Activated T-helper 1 cell treated with Interleukin-2 at 50 U/mL for 16 hours (primary cell): ENCODE measurements at places on chromosomes 16 and 17.

DNA sequence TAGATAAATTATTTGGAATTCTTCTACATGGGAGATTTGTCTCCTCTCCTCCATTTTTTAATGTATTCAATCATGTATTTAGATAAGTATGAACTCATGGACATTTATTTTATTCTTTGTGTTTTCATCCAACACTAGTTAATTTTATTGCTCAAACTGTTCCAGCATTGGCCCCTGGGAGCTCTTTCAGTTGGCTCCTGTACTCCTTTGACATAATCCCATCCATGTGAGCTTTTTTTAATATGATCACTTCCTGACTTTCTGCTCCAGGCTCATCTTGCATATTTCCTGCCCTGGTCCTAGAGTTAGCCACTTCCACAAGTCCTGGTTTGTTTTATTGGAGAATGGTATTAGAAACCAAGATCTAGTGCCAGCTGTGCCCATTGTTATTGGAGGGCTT lies 419.0 kb upstream of the CDH11 start:
- DNase-seq = no peak

GRCh38 chr17:11264183-11264871 lies 23.3 kb downstream of the SHISA6 start:
- no peak for DNase-seq

DNA sequence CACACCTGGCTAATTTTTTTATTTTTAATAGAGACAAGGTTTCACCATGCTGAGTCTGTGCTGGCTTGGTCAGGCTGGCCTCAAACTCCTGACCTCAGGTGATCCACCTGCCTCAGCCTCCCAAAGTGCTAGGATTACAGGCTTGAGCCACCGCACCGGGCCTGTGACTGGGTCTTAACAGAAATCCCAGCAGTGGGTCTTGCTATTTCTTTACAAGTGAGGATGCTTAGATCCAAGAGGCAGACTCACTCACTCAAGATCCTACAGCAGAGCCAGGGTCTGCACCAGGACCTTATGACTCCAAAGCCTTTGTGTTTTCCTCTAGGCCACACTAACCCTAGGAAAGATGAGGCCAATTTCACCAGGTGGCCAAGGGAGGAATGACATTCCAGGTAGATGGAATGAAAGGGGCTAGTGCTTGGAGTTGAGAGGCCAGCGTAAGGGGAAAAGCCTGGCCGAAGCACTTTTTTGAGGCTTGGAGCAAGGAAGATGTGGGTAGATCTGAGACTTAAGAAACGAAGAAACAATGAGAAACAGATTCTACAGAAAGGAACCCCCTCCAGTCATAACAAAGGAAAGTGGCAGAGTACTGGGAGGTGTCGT lies 5.7 kb upstream of the STAT5A start:
- no peak for DNase-seq

DNA sequence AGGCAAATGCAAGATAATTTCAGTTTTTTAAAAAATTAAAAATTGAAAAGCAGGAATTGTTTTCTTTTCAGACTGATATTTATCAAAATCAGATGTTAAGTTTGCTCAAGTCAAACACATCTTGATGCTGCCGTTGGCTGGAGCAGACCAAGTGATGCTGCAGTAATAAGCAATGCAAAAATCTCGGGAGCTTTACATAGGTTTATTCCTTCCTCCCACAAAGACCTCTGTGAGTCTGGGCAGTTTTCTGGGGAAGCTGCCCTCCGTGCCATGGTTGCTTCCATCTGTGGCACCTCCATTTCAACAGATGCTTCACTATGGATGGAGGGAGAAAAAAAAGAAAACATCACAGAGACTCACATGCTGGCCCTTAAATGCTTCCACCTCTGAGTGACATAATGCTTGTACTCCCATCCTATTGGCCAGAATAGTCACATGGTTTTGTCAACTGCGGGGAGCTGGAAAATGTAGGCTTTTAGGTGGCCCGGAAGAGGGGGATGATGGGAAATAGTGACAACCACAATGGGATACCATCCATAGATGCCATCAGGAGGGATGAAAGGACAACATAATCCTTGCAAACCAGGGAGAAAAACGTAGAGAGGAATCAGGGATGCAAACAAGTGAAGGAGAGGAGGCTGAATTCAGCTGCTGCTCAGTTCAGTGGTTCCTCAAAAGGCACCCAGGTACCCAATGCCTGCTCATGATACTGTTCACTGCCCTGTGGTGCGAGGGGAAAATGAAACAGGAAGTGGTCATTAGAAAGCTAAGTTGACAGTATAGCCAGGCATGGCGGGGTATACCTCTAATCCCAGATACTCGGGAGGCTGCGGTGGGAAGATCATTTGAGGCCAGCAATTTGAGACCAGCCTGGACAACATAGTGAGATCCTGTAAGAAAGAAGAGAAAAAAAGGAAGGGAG lies 13.5 kb upstream of the ERCC4 start:
- DNase-seq = no peak

- no peak for DNase-seq
Observed at GRCh38 chr16:78022347-78023060, at the start of gene CLEC3A. CLEC3A (plus strand) TSS chr16:78022548; CDS start chr16:78022627, 79 bp downstream.

GRCh38 chr17:75626496-75627038 lies 6.7 kb upstream of the SMIM5 start:
- DNase-seq = no peak

DNA sequence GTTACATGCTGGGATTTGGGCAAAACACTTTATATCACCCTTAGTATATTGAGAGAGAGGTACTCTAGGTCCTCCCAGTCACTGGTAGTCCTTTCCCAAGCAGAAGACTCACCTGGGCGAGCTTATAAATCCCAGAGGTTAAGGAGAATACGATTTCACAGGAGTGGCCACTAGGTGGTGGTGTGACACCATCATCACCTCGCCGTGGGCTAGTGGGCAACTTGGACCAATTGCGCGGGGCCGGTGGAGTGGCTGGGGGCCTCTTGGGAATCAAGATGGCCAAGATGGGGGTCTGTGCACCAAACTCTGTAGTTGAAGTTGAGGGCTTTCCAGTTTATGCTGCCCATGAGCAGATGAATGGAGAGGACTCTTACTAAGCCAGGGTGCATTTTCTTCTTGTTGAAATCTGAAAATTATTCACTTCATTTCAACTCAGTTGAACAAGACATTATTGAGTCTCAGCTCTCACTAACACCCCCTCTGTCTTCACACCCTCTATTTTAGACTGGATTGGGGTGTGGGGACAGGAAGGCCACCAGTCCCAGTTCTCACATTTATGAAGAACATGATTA lies 38.2 kb upstream of the PIRT start:
- DNase-seq = no peak

GRCh38 chr17:20314834-20315233 lies 152.5 kb downstream of the LGALS9B start:
- DNase-seq = no peak

DNA sequence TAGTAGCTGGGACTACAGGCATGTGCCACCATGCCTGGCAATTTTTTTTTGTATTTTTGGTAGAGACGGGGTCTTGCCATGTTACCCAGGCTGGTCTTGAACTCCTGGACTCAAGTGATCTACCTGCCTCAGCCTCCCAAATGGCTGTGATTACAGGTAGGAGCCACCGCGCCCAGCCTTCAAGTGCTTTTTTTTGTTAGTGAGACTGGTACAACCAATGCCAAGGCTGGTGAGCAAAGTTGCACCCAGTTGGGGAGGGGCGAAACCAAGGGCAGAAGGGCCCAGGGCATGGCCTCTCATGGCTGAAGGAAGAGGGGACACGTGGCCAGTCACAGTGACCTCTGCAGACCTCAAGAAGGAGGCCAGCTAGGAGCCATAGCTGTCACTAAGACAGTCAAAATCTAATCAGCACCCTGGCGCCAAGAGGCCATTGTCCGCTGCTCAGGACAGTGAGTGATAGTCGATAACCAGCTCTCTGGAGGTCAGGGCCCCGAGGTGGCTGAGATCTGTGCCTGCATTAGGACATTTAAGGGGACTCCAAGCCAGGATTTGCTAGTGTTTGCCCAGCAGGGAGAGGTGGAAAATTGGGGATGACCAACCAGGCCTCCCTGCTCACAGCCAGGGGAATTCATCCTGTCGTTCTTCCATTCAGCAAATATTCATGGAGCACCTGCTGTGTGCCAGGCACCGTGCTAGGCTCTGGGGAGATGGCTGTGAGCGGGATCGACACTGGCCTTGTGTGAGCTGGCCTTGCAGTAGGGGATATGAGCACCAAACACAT lies 10.2 kb downstream of the IL4R start:
- DNase-seq = no peak

DNA sequence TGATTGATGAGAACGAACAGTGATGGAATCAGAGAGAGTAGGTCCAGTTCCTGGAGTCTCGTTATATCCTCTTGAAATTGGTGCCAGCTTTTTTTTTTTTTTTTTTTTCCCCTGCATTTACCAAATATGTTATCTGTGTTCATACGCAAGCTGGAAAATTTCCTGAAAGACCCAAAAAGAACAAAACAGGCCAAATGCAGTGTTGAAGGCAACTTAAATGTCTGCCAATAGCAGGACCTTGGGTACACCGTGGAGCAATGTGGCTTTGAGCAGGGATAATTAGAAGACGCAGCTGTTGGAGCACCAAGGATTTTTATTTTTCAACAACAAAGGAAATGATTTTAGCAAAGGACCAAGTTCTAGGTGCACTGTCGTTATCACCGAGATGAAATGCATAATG lies 105.0 kb downstream of the ABCC6 start:
- DNase-seq = no peak

DNA sequence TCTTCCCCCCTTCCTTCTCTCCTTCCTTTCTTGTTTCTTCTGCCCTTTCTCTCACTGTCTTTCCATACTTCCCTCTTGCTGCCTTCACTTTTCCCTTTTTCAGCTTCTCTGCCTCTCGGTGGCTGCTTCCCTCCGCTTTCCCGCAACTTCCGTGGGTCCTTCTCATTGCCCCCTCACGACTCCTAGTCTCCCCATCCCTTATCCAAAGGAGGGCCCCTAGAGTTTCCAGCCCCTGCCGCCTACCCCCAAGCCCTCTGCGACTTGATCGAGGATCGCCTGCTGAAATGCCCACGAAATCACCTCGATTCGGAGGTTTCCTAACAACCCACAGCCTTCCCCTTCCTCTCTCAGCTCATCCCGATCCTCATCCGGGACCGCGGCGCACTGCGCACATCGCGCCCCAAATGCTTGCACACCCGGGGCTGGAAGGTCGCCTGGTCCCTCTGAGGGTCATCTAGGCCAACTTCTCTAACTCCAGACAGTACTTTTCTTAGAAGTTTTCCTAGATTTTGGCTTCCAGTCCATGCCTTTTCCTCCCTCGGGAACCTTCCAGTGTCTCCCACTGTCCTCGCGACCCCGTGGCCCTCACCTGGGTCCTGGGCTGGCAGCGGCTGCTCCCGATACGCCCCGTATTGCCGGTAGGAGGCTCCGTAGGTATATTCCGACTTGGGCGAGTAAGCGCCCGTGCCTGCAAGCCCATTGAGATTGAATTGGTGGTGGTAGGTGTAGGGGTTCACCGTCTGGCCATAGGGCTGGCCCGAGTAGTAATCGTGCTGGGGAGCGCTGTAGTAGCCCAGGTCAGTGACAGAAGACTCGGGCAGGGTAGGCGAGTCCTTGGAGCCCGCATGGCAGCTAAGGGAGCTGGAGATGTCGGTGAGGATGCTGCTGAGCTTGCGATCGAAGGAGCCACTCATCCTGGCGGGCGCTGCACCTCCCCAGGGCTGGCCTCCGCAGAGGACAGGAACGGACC lies 654 bp downstream of the DLX3 start:
- DNase-seq = no peak

GRCh38 chr16:66212428-66212827 lies 154.1 kb upstream of the CDH5 start:
- no peak for DNase-seq

DNA sequence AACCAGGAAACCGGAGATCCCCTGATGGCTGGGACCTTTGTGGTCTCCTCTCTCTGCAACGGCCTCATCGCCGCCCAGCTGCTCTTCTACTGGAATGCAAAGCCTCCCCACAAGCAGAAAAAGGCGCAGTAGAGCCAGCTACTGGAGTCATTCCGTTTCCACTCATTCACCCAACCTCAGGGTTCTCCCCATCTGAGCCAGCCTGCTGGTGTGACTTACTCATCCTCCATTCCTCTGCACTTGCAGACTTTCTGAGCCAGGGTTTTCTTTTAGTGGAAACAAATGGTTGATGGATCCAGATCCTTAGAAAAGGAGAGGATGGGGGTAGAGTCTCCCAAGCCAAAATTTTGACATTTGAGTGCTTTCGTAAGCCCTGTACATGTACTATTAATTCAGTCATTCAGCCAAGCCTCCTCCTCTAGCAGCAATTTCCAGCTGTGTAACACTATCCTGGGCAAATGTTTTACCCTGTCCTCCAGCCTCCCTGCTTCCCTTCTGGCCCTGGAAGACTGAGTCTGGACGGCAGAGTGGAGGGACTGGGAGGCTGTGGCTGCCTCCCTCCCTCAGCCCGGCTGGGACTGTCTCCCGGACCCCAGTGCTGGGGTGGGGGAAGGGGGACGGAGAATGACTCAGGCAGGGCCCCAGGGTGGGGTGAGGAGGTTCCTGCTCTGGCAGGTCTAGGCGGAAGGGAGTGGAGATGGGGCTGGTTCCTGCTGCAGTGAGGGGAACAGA lies 2.3 kb downstream of the SOX15 start:
- DNase-seq = no peak

DNA sequence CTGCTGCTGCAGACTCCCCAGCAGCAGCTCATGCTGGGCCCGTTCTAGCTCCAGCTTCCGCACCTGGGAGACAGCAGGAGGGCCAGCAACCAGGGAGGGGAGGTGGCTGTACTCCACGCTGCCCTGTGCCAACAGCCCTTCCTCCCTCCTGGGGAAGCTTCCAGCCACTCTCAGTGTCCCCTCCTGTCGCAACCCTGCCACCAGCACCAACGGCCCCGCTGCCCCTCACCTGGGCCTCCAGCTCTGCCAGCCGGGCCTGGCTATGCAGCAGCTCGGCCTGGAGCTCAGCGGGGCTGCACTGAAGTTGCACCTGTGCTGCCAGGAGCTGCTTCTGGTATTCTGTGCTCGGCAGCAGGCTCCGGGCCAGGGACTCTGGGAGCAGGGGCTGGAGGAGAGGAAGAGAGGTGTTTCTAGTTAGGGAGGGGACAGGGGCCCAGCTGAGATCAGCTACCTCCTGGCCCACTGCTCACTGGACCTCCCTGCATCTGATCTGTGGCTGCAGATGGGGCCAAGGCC lies 15.4 kb upstream of the MRPL38 start:
- no peak for DNase-seq

- DNase-seq = no peak
Observed at GRCh38 chr17:27276653-27277156, 17.2 kb upstream of the WSB1 start.

DNA sequence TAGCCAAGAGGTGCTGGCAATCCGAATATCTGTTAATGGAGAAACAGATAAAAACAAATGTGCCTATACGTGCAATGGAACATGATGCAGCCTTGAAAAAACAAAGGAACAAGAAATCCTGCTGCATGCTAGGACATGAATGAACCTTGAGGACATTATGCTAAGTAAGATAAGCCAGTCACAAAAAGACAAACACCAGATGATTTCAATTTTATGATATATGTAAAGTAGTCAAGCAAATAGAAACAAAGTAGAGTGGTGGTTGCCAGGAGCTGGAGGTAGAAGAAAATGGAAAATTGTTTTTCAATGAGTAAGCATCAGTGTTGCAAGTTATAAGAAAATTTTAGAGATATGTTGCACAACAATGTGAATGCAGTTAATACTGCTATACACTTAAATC lies 409.7 kb upstream of the CDH8 start:
- DNase-seq = no peak
